ENCODE measurements at places on chromosomes 5 and 9. TPM values are rescaled to one million over a fixed set of nuclear protein-coding genes. Genes with fewer than 3 reads are reported as not detected.

CYLC2 gene
- not detected for total RNA-seq

SCGB3A1 gene
- total RNA-seq = not detected

CDC14B gene
- 37.9 TPM for total RNA-seq

KCNV2 gene
- total RNA-seq = not detected

GPR150 gene
- 0.23 TPM for total RNA-seq

ALG2 gene
- 24.1 TPM for total RNA-seq

MFAP3 gene
- total RNA-seq = 38.0 TPM

GFI1B gene
- not detected for total RNA-seq

GHR gene
- 10.9 TPM for total RNA-seq

FRRS1L gene
- total RNA-seq = 0.29 TPM

COL23A1 gene
- 1.5 TPM for total RNA-seq

TMEM252 gene
- total RNA-seq = not detected

LCN2 gene
- 0.84 TPM for total RNA-seq

Data from aorta (tissue), 5 donors.